ENCODE measurements at places on chromosomes 5 and 9.

DNA sequence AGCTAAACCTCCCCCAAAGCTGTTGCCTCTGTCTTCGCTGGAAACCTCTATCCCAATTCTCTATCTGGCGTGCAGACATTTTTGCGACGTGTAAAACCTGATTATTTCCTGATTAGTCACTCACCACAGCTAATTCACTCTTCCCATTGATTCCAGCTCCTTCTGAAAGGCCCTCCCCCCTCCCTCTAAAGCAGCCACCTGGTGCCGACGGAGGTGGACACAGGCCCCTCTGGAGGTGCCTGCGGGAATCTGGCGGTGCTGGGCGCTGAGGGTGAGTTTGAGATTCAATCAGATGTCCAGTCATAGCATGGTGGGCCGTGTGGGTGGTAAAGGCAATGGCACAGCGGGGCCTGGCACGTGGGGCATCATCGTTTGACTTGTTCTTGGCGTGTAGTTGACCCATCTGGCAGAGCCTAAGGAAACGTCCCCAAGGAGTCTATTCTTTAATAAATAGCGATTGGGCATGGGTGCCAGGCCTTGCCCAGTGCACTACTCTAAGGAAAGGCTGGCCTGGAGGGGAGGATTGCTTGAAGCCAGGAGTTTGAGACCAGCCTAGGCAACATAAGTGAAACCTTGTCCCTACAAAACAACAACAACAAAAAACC, 271.1 kb upstream of the MVB12B start:
- DNase-seq: peak; percentile 26

- DNase-seq: no peak
These were observed at the start of gene TERT for GRCh38 chr5:1294835-1295649. TSS of gene TERT (minus strand) at chr5:1295068. CDS start at chr5:1294989, 79 bp downstream.

DNA sequence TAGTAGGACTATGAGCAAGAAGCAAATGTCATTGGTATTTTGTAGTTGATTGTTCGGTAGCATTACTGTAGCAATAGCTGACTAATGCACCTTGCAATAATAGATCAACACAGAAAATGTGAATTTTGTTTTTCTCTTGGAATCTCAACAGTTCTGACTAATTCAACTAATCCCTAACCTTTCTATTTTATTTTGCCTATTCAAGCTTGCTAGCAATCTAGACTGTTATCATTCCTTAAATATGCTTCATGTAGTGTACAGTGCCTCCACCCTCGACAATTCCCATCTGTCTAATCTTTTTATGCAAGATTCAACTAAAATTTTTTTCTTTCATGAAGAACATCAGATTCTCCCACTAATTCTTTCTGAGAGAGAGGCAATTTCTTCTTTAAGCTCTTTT, 570.6 kb downstream of the PDE4D start:
- DNase-seq: no peak

DNA sequence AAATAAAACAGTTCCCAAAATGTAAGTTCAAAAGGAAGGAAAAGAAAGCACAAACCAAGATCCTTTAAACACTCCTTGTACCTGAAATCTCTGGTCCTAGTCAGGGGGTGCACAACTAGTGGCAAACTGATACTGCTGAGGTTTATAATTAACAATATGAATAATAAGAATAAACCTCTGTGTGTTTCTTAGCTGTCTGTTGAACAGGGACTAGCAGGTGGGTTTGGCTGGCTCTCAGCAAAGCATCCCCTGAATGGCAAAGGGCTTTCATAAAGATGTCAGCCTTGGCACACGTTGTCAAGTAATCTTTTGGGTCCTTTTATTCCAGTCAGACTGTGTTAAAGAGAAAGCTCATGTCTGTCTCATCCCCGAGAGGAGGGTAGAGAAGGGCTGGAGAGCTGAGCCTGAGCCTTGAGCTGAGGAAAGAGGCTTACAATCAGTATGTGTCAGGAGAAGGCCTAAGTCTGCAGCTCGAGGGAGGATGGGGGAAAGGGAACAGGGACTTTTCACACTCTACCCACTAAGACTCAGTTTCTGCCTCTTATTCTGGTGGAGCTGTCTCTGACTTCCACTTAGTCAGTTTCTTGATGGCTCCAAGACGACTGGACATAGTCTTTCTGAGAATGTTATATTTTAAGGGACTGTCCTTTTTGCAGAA, 123.0 kb downstream of the GALNT10 start:
- DNase-seq: no peak

GRCh38 chr5:65268525-65268924, 213.2 kb downstream of the ADAMTS6 start:
- no peak for DNase-seq

GRCh38 chr5:124907098-124907644, 160.7 kb upstream of the ZNF608 start:
- no peak for DNase-seq

- DNase-seq: no peak
These were observed 86.3 kb downstream of the LPAR1 start for GRCh38 chr9:110951805-110952539.

DNA sequence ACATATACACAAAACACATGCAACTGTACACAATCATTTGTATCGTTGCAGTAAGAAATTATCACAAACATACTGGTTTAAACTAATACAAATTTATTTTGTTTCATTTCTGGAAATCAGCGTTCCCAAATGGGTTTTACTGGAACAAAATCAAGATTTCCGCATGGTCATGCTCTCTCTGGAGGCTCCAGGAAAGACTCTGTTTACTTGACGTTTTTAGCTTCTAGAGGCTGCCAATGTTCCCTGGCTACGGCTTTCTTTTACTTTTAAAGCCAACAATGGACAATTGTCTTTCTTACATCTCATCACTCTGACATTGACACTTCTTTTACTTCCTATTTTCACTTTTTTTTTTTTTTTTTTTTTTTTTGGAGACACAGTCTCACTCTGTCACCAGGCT, 793.1 kb downstream of the CDH9 start:
- no peak for DNase-seq

GRCh38 chr9:5513966-5514616, 3.8 kb downstream of the PDCD1LG2 start:
- DNase-seq: no peak

GRCh38 chr9:104826911-104827310, 63.0 kb downstream of the NIPSNAP3B start:
- no peak for DNase-seq

DNA sequence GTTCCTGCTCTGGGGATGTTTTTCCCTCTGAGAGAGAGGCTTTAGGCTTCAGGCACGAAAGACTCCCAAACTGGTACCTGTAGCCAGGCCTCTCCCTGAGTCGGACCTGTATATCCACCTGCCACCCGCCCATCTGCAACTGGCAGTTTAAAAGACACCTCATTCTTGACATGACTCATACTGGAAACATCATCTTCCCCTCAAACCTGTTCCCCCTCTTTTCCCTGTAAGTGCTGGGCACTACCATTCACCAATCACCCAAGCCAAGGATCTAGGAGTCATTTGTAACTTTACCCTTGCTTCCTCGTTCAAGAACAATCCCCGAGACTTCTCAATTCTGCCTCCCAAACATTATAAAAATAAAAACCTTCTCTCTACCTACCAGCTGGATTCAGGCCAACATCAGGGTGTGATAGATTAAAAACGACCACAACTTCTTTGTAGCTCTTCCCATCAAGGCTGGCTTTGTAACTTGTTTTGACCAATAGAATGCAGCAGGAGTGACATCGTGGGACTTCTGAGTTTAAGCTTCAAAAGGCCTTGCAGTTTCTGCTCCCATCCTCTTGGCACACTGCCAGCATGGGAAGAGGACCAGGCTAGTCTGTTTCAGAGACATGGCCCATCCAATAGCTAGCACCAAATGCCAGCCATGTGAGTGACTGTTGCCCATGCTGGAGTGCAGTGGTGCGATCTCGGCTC, 1.8 kb upstream of the WDR31 start:
- DNase-seq: no peak

All from pancreas (tissue), 10 donors.